ENCODE measurements at places on chromosomes 13 and 19.

GRCh38 chr13:32938314-32938713, 77.9 kb upstream of the KL start:
- DNase-seq: no peak

- DNase-seq: no peak
These were observed 59.6 kb downstream of the GPALPP1 start for GRCh38 chr13:45048890-45049407.

GRCh38 chr13:46613409-46614049, 60.6 kb downstream of the LRCH1 start:
- no peak for DNase-seq

GRCh38 chr13:85204668-85205344, 594.4 kb downstream of the SLITRK6 start:
- DNase-seq: no peak

DNA sequence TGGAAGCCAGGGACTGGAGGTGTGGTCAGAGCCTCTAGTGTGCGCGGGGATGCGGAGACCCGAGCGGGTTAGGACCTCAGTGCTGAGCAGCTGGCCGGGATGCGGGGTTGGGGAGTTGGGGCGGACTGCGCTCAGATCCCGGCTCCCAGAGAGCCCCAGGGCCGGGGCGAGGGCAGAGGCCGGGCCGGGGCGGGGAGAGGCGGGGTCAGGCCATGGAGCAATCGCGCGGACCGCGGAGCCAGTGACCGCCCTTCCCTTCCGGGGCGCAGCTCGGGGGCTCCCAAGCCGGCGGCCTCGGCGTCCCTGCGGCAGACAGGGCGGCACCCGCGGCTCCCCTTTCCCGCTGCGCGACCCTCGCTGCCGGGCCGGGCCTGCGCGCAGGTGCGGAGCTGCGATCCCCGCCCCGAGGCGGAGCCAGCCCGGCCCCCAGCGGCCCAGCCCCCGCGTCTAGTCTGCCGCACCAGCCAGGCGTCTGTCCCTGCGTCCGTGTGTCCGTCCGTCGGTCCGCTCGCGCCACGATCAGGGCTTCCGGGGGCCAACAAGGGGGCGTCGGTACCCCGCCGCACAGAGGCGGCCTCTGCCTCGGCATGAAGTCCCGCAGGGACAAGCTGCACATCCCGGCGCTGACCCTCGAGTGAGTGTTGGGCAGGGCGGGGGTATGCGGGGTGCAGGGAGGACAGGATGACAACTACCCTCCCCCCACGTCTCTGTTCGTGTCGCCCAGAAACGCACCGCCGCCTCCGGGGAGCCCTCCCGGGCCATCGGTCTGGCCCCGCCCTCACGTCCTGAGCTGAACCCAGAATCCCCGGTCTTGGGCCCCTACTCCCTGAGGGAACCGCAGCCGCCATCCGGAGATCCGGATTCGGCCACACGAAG, 12.4 kb downstream of the MAST3 start:
- DNase-seq: peak; percentile 33

All from epithelial cell of esophagus (primary cell).